ENCODE measurements at places on chromosomes 16 and 17.
A peak's percentile ranks its signal among the peaks of the same experiment; 100 is the strongest.

DNA sequence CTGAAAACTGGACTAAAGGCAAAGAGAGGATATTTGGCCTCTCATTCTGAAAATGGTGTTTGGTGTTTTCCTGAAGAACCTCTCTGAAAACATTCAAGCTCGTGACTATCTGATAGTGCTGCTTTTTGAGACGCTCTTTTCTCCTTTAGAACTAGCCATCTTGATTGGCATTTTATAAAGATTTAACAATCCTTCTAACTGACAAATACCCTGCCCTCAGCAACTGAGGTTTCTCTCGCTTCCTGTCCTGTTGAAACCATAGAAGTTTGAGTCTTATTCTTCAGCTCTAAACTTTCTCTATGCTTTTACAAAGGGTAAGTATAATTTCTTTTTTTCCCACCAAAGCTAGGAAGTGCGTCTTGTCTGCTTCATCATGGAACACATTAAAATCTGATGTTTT is 13.3 kb downstream of the CNEP1R1 start:
- DNase-seq: no peak

DNA sequence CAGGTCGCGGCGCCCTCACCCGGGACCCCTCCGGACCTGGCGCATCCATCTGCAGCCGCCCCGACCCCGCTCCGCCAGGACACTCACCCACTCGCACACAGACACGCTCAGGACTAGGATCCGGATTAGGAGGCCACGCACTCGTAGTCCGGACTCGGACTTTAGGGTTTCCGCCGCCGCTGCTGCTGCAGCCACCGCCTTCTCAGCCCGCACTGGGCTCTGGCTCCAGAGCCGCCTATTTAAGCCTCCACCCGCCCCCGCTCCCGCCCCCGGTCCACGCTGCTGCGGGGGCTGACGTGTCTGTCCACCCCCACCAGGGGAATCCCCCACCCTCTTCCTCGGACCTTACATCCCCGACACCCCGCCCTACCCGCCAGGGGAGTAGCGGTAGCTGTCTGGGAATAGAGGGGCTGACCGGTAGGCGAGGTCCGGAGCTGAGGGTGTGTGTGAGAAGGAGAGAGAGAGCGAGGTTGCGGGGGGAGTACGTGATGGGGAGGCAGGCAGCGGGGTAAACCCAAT is at the start of gene RRAD:
Gene RRAD, minus strand, starts transcription at position 214 of the 519 bp plus-strand sequence. CDS start 356 bp downstream, outside the sequence.
- no peak for DNase-seq

GRCh38 chr17:30005709-30006320 is 64.4 kb downstream of the EFCAB5 start:
- no peak for DNase-seq

DNA sequence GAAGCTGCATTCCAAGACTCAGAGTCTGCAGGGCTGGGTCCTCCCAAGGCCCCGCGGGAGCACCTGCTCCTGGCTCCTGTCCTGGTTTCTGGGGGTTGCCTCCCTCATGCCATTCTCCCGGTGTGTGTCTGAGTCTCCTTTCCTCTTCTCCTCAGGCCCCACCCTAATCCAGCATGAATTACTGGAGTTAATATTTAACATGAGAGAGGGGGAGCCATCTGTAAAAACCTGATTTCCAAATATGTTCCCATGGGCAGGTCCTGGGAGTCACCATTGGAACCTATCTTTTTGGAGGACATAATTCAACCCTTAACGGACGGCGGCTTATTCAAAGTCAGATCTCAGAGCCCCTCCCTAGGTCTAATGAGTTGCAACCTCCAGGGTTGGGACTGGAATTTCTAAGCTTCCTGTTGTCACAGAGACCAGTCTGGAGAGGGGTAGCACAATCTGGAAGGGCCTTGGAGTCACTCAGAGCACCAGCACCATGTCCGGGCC is 5.4 kb downstream of the C17orf99 start:
- DNase-seq: no peak

- no peak for DNase-seq
Measured at GRCh38 chr16:84832488-84833143, 12.8 kb downstream of the CRISPLD2 start.

GRCh38 chr17:55587608-55588139 is 76.4 kb upstream of the SMIM36 start:
- no peak for DNase-seq

GRCh38 chr17:82938873-82939620 is 99.2 kb upstream of the ZNF750 start:
- no peak for DNase-seq

DNA sequence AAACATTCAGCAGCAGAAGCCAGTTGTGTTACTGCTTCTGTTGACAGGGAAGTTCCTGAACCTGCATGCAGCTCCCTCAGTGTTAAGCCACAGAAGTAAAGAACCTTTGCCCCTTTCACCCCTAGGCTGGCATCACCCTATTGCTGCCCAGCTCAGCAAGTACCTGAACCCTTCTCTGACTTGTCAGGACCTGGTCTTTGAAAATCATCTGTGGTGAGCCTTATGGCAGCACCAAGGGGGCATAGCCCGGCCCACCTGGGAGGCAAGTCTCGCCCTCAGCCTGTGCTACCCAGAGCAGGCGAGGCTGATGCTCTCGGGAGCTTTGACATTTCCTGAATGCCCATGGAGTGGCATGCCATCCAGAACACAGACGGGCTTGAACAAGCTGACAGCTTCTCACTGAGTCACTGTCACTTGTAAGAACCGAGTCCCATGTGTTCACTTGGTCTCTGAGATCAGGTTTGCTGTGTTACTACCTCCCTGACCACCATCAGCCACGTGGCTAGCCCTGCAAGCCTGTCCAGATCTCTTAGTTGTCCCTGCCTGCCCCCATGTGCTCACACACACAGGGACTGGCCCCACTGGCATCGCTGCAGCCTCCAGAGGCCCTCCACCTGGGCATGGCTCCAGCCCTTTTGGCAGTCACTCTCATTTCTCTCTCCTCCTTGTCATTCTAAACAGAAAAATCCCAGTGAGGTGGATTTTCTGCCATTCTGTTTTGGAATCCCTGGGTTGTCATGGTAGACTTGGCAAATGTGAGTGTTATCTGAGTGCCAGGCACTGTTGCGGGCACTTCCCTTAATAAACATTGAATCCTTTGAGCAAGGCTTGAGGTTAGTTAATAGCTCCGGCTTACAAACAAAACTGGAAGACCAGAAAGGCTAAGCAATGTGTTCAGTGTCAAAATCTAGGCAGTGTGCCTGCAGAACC is 2.9 kb upstream of the CARMIL2 start:
- peak; percentile 53 for DNase-seq

- no peak for DNase-seq
Measured at GRCh38 chr16:53960954-53961616, 257.1 kb downstream of the FTO start.

DNA sequence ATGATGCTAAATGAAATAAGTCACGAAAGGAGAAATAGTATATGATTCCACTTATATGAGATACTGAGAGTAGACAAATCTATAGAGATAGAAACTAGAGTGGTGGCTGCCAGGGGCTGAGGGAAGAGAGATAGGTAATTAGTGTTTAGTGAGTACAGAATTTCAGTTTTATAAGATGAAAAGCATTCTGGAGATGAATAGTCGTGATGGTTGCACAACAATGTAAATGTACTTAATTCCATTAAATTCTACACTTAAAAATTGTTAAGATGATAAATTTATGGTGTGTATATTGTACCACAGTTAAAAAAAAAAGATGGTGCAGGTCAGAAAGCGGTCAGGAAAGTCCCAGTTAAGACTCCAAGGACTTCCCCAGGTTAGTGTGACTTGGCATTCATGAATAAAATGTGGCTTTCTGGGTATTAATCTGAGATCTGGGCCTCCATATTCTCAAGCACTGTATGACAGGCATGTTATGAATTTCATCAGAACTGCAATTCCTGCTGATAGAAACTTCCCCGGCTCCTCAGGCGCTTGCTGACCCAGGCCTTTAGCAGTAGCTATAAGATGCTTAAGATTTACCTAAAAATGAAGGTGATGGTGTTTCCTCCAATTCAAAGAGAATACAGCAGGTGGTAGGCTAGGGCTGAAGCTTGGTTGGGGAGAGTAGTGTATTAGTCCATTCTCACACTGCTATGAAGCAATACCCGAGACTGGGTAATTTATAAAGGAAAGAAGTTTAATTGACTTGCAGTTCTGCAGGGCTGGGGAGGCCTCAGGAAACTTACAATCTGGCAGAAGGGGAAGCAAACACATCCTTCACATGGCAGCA is 115.3 kb upstream of the SOX9 start:
- DNase-seq: no peak

GRCh38 chr16:79656553-79657115 is 56.1 kb upstream of the MAF start:
- no peak for DNase-seq

DNA sequence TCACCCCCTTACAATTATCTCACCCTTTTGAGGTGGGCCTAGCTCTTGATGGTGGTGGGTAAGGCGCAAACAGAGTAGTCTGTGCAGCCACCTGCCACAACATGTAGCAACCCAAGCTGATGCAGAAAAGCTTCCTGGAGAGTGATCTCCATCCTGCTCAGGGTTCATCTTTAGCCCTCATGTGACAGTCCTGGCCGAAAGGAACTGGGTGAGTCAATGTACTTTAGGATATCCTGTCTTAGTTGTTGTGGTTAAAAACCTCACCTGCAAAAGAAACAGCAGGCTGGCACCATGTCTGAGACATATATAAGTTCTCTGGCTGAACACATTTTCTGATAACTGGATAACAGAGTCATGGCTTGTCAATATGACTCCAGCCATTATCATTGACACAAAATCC is 183.5 kb upstream of the CPHXL start:
- DNase-seq: no peak

GRCh38 chr17:78129351-78130089 is 965 bp upstream of the TMC6 start:
- DNase-seq: no peak

DNA sequence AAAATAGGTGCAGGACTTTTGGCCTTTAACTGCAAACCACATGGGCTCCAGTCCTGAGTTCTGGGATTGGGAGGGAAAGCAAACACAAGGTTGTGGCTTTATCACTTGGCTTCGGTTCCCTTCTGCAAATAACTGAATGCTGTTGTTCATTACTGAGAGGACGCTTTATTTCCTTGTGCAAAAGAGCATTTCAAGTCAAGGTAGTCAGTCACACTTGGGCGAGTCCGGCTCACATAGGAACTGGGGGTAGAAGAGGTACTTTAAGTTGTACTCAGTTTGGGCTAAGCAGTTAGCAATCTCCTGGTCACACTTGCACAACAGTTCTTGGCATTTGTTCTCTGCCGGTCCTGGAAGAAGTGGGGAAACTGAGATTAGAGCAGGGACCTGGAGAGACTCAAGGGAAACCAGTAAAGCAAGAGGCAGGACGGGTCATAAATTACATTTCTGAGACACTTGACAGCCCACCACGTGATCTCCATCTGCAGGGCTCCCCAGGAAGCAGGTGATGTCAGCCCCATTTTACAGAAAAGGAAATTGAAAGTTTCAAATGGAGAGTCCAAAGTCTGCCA is 21.6 kb downstream of the PLA2G10 start:
- DNase-seq: no peak

Measured in amygdala (tissue), 56 donors.